Spleen (tissue), 13 donors: ENCODE measurements at places on chromosomes 6 and 20. TPM values are rescaled to one million over a fixed set of nuclear protein-coding genes. Genes with fewer than 3 reads are reported as not detected.

DNA sequence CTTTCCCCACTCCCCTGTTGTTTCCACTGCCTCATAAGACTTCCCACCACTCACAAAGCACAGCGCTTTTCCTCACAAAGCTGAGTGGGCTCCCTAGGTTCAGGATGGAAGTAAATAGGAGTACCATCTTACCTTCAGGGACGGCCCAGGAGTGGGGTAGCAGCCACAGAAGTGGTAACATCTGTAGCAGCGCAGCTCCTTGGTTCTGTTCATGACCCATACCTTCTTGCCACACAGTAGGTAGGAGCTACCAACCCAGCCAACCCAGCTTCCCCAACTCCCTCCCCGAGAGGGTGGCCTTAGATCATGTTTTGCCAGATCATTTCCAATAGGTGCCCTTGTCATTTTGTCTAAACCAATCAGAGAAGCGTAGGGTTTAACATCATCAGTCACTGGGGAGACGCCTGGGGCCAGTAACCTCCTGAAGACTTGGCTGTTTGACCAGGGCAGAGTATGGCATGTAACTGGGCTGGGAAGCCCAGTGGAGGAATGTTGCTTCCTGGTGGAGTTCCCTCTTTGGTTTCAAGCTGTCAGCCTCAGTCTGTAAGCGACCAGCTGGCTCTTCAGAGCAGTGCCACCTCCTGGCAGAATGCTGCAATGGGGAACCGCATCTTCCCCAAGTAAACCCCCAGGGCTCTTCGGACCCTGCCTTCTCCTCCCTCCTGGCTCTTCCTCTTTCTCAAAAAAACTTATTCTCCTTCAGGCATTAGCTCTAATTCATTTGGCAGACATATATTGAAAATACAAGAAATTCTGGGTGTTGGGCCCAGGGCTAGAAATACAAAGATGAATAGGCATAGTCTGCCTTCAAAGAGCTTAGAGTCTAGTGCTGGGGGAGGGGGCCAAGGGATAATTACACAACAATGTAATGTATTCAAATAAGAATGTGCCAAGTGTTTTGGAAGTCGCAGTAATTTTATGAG lies at the start of gene HLA-DMA:
Gene HLA-DMA (minus strand): TSS at position 281 of the 923 bp plus-strand sequence. CDS start 61 bp downstream, at position 220.
- peak; percentile 92 for DNase-seq

GRCh38 chr6:33820243-33820642 lies 16.4 kb upstream of the MLN start:
- no peak for DNase-seq

DNA sequence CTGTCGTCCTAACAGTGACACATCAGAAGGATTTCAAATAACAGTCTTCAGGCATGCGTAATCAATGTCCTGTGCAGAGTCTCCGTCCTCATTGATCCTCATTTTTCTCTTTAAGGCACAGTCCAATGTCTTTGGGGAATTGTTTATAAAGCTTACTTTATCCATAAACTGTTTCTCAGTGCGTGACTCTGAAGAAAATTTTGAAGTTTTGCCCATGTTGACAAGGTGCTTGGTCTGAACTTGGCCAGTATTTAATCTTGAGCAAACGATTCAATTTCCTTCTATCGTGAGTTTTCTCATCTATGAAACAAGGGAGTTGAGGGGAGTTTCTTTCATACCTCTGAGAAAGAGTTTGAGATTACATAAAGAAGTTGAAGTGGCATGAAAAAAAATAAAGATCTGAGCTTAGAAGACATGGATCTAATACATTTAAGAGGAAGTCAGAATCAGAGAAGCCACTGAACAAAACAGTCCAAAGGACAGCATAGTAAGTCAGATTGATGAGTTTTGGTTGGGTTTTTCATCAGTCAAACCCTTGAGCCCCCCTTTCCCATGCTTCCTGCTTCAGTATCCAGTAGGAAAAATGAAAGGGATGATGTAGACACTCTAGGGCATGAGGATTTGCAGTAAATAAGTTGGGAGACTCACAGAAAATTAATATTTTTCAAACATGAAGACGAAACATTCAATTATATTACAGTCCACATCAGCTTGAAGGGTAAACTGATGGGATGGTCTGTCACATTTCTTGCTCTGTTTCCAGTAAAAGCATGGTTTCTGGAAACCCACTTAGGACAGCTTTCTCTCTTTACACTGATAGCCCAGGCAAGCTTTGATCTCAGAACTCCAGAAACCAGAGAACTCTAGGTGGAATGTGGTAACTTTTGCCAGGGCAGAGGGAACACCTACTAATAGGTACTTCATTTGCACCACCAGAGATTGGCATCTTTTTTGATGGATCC lies 8.1 kb downstream of the EDN1 start:
- DNase-seq = no peak

DNA sequence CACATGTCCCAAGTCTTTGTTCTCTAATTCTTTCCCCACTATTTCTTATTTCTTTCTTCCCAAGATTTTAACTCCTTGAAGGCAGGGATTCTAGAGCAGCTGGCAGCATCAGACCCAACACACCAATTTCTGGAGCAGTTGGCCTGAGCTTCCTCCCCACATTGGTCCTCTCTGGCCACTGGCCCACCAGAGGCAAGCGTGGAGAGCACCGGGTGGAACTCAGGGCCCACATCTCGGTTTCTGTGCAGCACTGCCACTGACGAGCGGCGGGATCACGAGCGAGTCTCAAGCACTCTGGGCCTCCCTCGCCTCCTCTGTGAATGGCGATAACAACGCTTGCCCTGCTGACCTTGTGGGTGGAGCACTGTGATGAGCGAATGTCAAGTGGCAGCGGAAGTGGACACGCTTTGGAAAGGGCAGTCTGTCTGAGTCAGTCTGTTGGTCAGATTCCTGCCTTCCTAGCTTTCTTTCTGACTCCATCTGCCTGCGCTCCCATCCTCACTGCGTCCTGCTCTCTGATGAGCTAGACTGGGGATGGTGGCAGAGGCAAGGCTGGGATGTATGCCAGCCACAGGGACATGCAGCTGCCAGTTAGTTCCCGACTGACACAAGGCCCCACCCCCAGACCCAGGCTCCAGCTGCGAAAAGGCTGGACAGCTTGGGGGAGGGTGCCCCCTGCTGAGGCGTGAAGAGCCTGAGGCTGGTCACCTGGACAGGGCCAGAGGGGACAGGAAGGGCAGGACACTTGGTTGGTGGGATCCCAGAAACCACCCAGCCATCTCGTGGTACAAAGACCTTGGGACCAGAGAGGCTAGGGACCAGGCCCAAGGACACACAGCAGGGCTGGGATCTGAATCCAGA lies 4.5 kb upstream of the SPDEF start:
- DNase-seq = no peak

DNA sequence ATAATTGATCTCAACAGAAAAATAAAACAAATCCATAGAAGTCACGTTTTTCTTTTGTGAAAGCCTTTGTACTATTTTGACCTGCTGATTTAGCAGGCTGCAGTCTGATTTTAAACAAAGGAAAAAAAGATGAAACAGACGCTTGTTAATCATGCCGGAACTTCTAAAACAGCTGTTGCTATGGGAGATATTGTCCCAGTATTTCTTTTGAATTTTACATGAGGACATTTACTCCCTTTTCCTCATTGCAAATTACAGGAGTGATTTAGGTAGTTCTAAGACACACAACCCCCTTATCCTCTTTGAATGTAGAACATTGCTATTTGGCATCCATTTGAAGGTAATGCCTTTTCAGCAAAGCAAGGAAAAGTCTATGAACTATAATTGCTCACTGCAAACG lies 416.1 kb downstream of the BCKDHB start:
- no peak for DNase-seq

INSM1 gene
- not detected for total RNA-seq

- no peak for DNase-seq
These were observed 32.5 kb downstream of the GNAS start for GRCh38 chr20:58884966-58885365.

DNA sequence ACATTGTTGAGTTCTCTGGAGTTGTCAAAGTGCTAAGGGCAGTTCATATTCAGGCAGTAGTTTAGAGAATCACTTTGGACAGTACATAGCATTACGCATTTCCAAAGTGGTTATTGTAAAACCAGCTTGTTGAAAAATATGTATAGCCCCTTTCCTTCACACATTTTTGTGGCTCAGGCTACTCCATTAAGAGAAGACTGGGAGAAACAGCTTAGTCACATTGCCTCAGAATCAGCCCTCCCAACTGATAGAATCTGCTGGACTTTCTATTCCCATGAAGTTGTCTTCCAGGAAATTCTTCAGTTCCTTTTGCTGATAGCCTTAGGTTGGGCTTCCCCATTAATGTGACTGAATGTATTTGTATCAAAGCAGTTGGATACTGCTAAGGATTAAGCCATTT lies 39.5 kb upstream of the HDGFL1 start:
- DNase-seq = no peak

DNA sequence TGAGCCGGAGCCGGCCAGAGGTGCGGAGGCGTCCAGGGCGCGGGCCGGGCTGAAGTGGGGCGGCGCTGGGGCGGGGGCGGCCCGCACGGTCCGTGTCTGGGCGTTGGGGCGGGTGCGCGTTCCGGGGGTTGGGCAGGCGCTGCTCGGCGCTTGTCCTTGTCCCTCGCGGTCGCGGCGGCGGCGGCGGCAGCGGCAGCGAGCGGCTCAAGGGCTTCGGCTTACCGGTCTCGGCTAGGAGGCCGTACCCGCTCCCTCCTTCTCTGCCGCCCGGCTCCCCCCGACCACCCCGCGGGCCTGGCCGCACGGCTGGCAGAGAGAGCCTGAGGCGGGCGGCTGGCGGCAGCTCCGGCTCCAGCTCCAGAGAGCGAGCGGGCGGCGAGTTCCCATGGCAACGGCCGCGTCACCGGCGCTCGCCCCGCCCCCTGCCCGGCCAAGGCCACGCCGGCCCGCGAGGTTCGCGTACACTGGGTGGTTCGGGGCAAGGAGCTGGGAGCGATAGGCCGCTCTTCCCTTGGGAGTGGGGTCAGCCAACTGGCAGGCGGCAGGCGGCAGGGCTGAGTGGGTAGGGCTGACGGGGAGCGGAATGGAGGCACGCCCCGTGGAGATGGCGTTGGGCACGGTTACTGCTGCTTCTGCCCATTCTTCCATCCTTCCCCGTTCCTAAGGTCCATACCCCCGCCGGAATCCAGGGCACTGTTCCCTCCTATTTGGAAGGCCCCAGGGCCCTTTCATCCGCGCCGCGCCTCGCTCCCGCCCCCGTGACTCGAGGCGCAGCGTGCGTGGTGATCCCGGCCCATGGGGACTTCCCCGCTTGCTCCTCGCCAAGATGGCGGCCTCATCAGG lies at the start of gene LRRC73:
Gene LRRC73 (minus strand): TSS at position 363 of the 843 bp plus-strand sequence. CDS start 561 bp downstream, outside the sequence.
- DNase-seq = peak; percentile 97

DNA sequence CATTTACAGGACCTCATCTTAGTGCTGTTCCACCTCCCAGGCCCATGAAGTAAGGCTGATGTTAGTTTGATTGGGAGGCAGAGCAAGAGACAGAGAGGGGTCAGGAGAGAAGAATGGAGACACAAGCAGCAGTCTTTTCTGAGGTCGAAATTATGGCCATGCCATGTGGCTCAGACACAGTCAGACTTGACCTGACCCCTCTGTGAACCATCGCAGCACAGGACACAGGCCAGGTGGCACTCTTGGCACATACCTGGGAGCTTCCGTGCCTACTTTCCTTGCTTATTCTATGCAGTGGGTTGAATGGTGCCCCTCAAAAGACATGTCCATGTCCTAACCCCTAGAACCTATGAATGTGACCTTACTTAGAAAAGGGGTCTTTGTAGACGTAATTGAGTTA lies 254.9 kb downstream of the MAFB start:
- DNase-seq = no peak

DNA sequence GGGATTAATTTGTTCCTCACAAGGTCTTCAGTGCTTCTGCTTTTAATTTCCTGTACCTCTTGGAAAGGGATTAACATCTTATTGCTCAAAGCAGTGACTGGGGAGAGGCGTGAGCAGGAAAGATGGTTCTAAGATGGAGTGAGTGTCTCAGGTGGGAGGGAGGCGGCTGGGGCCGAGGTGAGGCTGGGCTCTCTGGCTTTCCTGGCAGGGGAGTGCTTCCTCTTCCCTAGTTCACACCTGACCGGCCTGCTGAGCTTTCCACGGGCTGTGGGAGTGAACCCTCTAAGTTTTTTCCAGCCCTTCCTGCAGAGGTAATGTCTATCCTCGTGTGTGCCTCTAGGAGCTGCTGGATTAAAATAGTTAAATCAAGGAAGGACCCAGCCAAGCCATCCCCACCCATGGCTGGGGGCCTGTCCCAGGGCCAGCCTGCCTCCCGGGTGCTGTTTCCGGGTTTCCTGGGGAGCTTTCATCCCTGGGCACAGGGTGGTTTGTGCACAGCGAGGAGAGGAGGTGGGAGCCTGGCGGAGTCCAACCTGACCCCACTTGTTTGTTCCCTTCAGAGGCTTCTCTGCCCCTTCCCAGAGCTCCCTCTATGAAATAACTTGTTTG lies 179.1 kb downstream of the TFAP2C start:
- DNase-seq = no peak

DNA sequence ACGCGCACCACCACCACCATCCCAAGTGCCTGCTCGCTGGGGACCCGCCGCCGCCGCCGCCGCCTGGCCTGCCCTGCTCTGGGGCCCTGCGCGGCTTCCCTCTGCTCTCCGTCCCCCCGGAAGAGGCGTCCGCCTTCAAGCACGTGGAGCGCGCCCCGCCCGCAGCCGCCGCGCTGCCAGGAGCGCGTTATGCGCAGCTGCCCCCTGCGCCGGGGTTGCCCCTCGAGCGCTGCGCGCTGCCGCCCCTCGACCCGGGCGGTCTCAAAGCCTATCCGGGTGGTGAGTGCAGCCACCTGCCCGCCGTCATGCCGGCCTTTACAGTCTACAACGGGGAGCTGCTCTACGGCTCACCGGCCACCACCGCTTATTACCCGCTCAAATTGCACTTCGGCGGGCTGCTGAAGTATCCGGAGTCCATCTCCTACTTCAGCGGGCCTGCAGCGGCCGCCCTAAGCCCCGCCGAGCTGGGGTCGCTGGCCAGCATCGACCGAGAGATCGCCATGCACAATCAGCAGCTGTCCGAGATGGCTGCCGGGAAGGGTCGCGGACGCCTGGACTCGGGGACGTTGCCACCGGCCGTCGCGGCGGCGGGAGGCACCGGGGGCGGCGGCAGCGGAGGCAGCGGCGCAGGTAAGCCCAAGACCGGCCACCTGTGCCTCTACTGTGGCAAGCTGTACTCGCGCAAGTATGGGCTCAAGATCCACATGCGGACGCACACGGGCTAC lies 7.2 kb downstream of the PRDM13 start:
- no peak for DNase-seq

GRCh38 chr6:56076033-56076432 lies 171.3 kb downstream of the COL21A1 start:
- no peak for DNase-seq

- DNase-seq = no peak
These were observed 98.9 kb downstream of the TBC1D32 start for GRCh38 chr6:121235386-121235785.

DNA sequence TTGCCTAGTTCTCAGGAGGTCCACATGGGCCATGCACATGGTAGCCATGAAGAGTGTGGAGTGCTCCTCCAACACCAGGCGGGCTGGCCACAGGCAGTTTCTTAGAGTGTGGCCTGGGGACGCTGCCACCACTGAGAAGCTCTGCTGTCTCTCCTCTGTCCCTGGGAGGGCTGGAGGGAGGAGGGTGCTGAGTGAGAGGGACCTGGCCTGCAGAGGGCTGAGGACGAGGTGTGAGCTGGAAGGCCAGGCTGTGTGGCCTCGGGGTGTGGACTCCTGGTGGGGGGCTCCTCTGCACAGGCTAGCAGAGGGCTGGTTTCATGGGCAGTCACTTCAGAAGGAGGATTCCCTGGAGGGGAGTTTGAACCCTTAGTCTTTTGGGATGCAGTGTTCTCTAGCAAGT lies 39.7 kb downstream of the SYNJ2 start:
- DNase-seq = peak; percentile 72

- peak; percentile 90 for DNase-seq
These were observed 530 bp downstream of the TDP2 start for GRCh38 chr6:24666097-24666640.

MYCT1 gene
- 67.4 TPM for total RNA-seq
